ENCODE measurements at places on chromosomes 7 and 10.

DNA sequence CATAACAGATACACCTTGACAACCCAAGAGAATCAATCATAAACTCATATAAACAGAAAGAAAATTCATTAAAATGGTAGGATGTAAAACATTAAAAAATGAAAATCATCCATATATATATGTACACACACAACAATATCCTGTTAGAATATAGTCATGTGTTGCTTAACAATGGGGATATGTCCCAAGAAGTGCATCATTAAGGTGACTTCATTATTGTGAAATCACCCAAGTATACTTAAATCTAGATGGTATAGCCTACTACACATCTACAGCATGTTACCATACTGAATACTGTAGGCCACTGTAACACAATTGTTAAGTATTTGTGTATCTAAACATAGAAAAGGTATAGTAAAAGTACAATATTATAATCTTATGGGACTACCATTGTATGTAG lies 115.8 kb upstream of the TMEM168 start:
- no peak for DNase-seq

DNA sequence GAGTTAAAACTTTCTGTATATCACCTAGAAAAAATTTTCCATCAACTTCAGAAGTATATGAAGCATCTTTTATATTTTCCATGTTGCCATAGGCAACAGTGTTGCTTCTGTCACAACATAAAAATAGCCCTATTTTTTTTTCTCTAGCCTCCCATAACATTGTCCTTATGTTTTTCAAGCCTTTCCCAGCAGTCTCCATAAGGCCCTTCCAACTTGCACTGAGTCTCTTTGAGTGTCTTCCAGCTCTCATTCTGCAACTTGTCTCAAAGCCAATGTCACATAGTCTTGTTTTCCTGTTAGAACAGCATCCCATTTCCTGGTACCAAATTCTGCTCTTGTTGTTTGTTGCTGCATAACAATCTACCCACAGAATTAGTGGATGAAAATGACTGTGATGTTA lies 1055.5 kb upstream of the GHITM start:
- no peak for DNase-seq

DNA sequence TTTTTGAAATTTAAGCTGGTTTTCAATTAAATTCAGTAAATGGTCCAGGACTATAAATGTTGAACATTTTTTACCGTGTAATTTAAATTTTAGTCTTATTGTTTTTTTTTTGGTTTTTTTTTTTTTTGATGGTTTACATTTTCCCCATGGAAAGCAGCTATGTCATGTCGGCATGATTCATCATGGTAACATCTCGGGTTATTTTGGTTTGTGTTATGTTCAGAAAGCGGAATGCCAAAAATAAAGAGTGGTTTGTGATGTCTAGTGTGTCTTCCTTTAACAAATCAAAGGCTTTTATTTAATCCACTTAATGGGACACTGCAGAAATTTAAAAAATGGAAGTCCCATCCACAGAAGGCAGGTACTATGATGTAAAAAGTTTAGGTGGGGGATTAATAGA lies 58.5 kb downstream of the TRUB1 start:
- no peak for DNase-seq

GRCh38 chr10:101110856-101111523 lies 20.1 kb upstream of the TLX1 start:
- no peak for DNase-seq

GRCh38 chr7:93228302-93228701 lies 2.0 kb upstream of the HEPACAM2 start:
- peak; percentile 9 for DNase-seq

DNA sequence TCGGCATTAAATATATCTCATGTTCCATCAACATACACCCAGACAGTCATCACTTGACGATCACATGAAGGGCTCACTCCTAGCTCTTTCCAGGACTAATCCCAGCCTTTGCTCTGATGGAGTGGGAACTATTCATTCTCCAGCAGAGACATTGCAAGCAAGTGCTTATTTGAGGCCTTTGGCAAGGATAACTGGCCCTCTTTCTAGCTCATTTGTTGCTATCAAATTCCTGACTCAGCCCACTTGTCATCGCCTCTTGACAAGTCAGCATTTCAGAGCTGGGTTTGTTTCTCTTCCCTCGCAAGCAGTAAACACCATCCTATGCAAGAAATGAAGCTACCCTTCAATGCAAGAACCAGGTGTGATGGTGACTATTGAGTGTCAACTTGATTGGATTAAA lies 1165.7 kb upstream of the AUTS2 start:
- DNase-seq: no peak

DNA sequence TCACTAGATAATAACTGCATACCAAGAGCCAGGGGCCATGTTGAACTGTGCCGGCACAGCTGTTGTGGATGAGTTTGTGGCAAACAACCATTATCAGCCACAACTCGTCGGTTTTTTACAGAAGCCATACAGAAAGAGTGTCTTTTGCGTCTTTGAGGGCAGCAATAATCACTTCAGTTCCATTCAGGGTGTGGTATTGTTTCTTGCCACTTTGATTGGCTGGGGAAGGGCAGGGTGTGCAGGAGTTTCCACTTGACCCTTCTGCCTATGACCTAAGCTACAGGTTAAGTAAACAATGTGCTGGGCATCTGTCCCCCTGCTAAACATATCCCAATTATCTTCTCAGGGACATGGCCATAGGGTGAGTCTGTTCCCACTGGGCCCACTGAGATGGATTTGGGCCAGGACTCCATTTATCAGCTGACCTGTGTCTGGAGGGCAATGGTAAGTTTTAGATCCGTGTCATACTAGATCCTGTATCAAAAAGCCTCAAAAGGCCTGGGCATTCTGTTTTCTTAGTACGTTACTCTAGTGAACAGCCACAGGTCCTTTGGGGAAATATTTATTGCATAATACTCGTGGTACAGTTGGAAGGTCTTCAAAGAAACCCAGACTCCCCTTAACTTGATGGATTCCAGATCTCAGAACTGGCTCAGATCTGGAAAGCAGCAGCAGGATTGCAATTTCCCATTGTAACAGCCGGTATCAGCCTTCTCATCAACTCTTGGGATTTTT lies 15.9 kb downstream of the ZNF3 start:
- no peak for DNase-seq

- DNase-seq: no peak
Observed at GRCh38 chr7:155449869-155450557, 7.9 kb upstream of the EN2 start.
